Stimulated activated CD4-positive, alpha-beta T cell treated with anti-CD3 and anti-CD28 coated beads, Interleukin-12 subunit alpha, Interleukin-12 subunit beta, amount 100 ng/mL, for 24 hours (primary cell): ENCODE measurements at places on chromosomes 7 and 10.

DNA sequence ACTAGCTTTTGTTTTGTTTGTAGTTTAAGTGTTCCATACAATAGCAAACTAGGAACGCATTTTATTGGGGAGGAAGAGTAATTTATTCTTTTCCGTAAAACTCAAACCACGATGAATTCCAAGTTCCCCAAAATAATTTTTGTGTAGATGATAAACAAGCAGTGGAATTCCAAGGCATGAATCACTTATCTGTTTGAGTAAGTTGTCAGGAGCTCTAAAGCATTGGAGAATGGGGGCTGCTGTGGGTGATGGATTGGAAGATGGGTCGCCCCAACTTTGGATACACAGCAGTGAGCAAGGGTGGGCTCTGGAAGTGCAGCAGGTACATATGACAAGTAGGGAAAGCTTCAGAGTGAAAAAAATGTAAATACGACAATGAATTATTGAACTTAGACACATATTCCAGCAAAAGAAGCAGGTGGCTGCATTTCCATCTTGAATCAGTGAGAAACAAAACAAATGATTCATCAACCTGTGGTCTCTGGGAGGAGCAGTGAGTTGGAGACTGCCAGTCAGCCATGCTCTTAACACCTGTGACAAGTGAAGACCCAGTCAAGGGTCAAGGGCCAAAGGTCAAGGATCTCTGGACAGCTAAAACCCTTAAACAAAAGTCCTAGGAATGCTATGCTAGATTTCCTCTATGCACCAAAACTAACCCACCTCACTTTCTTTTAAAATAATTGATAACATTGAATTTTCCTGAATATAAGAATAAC lies 34.2 kb upstream of the ADRB1 start:
- no peak for DNase-seq

GRCh38 chr10:122363722-122364463 lies 10.6 kb upstream of the PLEKHA1 start:
- DNase-seq, result no peak

- no peak for DNase-seq
These were observed 73.2 kb upstream of the SHH start for GRCh38 chr7:155885167-155886155.

DNA sequence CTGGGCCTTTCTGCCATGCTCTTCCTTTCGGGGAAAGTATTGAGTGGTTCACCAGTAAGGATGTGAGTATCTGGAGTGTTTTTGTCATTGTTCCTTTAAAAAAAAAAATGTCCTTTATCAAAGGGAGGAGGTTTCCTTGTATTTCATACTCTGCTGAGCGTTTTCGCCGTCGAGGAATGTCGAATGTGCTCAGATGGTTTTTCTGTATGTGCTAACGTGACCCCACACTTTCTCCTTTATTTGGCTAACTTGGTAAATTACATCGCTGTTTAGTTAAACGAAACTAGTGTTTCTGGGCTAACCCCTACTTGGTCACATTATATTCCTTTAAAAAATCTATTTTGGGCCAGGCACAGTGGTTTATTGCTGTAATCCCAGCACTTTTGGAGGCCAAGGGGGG lies 45.9 kb downstream of the INPP5A start:
- no peak for DNase-seq

- no peak for DNase-seq
These were observed 57.7 kb downstream of the PRTFDC1 start for GRCh38 chr10:24894728-24895127.

DNA sequence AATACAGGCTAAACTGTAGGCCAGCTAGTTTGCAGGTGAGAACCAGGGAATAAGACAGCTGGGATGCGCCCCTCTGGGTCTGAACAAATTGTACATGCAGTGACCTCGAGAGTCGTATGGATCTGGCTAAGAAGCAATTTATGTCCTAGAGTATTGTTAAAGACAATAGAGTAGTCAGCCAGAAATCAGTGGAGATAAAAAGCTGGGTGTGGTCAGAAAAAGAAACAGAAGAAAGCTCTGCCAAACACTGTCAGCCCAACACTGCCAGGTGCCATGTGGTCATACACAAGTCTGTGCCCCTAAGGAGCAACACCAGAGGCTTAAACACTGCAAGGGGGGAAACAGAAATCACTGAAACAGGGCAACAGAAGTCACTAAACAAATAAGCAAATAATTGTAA lies 62.2 kb downstream of the CNOT4 start:
- DNase-seq, result no peak

GRCh38 chr10:76192151-76192550 lies 760.7 kb downstream of the LRMDA start:
- no peak for DNase-seq

- no peak for DNase-seq
These were observed 10.5 kb upstream of the EDRF1 start for GRCh38 chr10:125708971-125709503.

- no peak for DNase-seq
These were observed 35.8 kb downstream of the ACSL5 start for GRCh38 chr10:112409755-112410154.

DNA sequence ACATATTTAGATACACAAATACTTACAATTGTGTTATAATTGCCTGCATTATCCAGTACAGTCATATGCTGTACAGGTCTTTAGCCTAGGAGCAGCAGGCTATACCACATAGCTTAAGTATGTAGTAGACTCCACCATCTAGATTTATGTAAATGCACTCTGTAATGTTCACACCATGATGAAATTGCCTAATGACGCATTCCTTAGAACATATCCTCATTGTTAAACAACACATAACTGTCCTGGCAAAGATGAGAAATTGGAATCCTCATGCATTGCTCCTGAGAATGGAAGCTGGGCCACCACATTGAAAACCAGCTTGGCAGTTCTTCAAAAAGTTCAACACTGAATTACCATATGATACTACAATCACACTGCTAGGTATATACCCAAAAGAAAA lies 1002.8 kb upstream of the CELF2 start:
- DNase-seq, result no peak

DNA sequence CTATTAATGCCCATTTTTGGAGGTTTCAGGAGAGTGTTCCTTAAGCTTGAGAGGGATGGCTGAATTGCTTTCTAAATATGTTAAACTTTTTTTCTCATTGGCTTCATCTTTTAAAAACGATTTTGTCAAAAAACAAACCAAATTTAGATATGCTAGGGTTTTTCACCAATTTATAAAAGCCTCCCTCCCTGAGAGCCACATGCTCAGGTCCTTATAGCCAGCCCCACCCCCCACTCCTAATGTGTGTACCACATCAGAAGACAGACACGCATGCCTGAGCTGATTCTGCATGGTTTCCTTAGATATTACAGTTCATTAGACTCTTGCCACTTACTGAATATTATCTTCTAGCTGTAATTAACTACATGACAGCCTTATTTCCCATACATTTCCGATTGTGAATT lies 2.0 kb downstream of the CUL1 start:
- no peak for DNase-seq

DNA sequence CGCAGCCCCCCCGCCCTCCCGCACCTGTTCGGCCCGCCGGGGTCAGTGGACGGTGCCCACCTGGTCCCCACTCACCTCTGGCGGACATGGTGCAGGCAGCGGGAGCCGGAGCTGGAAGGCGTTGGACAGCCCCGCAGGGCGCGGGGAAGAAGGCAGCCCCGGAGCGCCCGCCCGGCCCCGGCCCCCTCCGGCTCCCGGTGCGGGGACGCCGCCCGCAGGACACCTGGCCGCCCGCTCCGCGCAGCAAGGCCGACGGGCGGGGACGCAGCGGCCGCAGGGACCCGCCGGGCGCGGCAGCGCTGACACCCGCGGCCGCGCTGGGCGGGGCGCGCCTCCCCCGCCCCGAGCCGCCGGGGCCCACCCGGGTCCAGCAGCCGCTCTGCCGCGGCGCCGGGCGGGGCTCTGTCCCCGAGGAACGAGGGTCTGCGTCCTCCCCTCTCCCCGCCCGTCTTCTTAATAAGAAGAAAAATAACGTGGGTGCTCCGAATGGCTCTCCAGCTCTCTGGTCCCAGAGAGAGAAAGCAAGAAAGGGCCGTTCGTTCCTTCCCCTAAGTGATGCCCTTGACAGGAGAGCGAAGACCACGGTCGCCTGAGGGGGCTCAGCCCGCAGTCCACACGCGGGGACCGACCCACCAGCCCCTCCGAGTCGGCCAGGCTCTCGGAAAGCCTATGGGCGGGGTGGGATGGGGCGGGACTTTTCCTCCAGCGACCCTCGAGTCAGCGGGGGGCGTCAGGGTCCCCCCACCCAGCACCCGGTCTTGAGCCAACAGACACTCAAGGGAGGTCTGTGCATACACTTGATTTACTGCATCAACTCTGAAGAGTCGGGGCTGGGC lies 53.4 kb upstream of the FHIP2A start:
- no peak for DNase-seq
